Mucosa of gallbladder (tissue), 1 donor: ENCODE measurements at places on chromosomes 1 and 21. TPM values are rescaled to one million over a fixed set of nuclear protein-coding genes. Genes with fewer than 3 reads are reported as not detected.

The EFNA4 gene
- total RNA-seq, result 12.8 TPM

The TMPRSS2 gene
- 147 TPM for total RNA-seq

The VASH2 gene
- 0.92 TPM for total RNA-seq

The PIGM gene
- 7.9 TPM for total RNA-seq

The OR2L2 gene
- 0.06 TPM for total RNA-seq

The CLDN8 gene
- 0.09 TPM for total RNA-seq

The LAMC1 gene
- 140 TPM for total RNA-seq

The ADAM15 gene
- total RNA-seq, result 146 TPM
